ENCODE measurements at places on chromosomes 2 and 18. TPM values are rescaled to one million over a fixed set of nuclear protein-coding genes. Genes with fewer than 3 reads are reported as not detected.

The ANKRD30B gene
- polyA plus RNA-seq = not detected

The STPG4 gene
- polyA plus RNA-seq = 0.20 TPM

The ERFE gene
- polyA plus RNA-seq = 0.09 TPM

The AKAIN1 gene
- not detected for polyA plus RNA-seq

The PLB1 gene
- 1.8 TPM for polyA plus RNA-seq
